ENCODE measurements at places on chromosomes 1 and 21.

DNA sequence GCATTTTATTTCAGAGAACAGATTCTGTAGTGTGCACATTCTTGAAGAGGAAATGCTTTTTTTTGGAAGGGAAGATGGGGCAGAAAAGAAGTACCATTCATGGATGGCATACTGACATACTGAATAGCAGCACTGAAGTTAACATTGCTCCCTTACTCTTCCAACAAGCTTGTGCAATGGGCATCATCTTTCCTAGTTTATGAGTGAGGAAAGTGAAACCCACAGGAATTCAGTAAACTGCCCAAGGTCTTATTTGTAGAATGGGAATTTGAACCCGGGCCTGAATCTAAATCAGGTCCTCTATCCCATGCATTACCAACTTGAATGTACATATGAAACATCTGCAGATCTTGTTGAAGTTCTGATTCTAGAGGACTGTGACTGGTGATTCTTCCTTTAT is 215.7 kb upstream of the FGGY start:
- DNase-seq, result no peak

GRCh38 chr21:15826908-15827601 is 97.3 kb downstream of the USP25 start:
- no peak for DNase-seq

- DNase-seq, result no peak
Observed at GRCh38 chr21:39193380-39193779, 10.1 kb upstream of the PSMG1 start.

DNA sequence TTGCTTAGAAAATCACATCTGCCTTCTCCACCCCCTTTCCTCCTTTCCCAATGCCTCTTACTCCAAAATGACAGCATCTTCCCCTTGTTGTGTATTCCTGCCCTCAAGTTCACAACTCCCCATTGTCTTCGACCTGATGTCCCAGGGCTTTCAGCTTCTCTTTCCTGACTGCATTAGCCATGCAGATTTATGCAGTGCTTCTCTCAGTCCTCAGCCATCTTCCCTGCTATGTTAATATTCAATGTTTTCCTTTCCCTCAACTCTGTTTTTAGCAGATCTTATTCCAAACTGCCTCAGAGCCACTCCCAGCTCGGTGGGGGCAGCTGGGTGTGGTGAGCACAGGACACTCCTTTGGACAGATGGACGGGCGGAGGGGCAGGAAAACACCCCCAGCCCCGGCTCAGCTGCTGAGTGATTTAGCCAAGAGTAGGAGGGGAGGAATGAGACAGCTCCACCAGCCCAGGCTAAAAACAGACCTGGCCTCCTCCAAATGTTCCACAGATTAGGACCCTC is 71.0 kb downstream of the CD2 start:
- peak; percentile 36 for DNase-seq

DNA sequence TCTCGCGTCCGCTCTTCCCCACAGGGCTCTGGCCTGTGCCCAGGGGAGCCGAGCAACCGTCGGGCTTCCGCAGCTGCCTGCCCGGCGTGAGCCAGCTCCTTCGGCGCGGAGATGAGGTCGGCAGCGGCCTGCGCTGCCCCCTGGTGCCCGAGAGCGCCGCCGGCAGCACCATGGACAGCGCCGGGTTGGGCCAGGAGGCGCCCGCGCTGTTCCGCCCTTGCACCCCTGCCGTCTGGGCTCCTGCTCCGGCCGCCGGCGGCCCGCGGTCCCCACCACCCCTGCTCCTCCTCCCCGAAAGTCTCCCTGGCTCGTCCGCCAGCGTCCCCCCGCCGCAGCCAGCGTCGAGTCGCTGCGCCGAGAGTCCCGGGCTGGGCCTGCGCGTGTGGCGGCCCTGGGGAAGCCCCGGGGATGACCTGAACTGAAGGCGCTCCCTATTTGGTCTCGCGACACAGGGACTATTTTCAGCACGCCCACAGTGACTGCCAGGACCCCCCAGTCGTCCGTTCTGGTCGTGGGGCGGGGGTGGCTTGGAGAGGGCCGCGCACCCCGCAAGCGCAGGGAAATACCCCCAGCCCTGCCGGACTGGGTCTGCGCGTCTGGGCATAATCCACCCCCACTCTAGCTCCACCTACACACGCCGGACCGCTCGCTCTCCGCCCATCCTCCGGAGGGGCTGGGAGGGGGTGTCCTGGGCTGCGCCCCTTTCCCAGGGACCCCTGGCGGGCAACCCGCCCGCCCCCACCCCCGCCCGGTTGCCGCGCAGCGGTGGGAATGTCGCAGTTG is 1.3 kb downstream of the HES3 start:
- peak; percentile 70 for DNase-seq

GRCh38 chr1:227388214-227389168 is 70.2 kb upstream of the CDC42BPA start:
- no peak for DNase-seq

GRCh38 chr1:156887317-156887716 is 6.2 kb upstream of the PEAR1 start:
- DNase-seq, result no peak

- DNase-seq, result no peak
Observed at GRCh38 chr1:121538943-121539575, 354.3 kb downstream of the SRGAP2C start.

GRCh38 chr1:98210563-98210962 is 289.7 kb upstream of the DPYD start:
- no peak for DNase-seq

GRCh38 chr1:219041141-219041540 is 132.5 kb upstream of the LYPLAL1 start:
- peak; percentile 75 for DNase-seq

DNA sequence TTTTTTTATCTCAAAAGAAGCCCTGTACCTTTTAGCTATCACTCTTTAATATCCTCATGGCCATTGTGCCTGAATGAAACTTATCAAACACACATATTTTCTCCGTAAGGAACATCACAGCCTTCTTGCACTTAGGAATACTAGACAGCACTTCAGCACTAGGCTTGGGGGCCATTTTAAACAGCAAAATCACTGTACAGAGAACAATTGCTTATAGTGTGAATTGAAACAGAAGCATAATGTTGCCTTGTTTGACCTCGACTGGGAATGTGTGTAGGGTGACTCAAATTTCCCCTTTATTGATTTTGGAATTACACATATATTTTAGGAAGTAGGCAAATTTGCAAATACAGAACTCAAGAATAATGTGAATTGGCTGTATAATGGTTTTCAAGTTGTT is 36.4 kb downstream of the KYAT3 start:
- no peak for DNase-seq

DNA sequence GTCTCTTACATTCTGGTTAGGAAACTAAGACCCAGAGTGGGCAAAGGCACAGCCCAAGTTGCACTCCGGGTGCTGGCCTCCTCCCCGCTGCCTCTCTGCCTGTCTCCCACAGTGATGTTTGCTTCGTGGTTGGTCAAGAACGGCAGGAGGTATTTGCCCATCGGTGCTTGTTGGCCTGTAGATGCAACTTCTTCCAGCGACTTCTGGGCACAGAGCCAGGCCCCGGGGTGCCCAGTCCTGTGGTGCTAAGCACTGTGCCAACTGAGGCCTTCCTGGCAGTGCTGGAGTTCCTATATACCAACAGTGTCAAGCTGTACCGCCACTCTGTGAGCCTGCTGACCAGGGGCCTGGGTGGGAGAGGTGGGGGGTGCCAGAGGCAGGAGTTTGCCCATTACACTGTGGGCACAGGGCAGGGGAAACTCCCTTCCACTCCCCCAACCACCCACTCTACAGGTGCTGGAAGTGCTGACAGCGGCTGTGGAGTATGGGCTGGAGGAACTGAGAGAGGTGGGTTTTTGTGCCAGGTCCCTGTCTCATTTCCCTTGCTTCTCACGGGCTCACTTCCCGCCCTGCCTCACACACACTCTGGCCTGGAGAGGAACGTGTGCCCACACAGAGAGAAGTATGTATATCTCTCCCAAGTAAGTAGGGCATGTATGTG is 1.9 kb downstream of the BTBD19 start:
- no peak for DNase-seq

- no peak for DNase-seq
Observed at GRCh38 chr1:233959971-233960370, 55.5 kb downstream of the SLC35F3 start.

DNA sequence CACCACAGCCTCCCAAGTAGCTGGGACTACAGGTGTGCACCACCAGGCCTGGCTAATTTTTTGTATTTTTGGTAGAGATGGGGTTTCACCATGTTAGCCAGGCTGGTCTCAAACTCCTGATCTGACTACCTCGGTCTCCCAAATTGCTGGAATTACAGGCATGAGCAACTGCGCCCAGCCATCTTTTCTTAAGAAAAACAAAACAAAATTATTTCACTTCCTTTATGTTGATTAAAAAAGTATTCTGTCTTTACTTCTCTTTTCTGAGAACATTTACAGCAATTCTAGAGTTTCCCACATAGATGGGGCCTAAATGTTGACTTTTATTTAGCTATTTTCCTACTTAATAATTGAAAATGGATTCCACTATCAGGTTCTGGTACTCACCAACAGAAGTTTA is 17.3 kb upstream of the TMEM183A start:
- DNase-seq, result no peak

GRCh38 chr1:11514366-11514765 is 35.4 kb downstream of the DISP3 start:
- no peak for DNase-seq

DNA sequence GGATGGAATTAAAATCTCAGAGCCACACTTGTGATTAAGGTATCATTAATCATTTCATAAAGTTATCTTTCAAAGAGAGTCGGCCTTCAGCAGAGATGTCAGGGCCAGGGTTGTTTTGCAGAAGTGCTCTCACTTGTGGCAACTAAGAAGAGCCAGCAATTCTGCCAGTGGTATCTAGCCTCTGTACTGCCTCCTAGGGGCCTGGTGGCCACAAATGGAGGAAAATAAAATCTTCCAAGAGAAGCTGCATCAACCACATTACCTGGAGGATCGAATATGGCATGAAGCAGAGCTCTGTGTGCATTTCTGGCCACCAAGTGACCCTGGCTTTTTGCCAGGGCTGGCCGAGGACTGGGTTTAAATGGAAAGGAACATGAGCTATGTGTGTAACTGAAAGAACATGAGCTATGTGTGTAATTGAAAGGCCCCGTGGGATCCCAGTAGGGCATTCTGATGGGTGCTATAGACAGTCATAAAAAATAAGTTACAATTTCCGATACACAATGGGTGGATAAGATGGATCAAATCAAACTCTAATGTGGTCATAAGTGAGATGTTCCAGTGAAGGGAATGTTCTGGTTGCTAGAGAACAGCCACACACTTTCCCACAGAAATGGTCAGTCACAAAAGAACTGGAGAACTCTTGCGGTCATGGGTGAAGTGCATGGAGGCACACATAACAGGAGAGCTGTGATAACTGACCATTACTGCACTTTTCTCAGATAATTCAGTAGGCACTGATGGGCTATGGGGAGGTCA is 335.8 kb downstream of the CAMTA1 start:
- DNase-seq, result peak; percentile 58

GRCh38 chr1:41240781-41241353 is 1.2 kb downstream of the SCMH1 start:
- DNase-seq, result peak; percentile 47

- no peak for DNase-seq
Observed at GRCh38 chr1:229068270-229068987, 202.5 kb upstream of the RAB4A start.

GRCh38 chr1:17045634-17046333 is 8.0 kb downstream of the SDHB start:
- peak; percentile 64 for DNase-seq

DNA sequence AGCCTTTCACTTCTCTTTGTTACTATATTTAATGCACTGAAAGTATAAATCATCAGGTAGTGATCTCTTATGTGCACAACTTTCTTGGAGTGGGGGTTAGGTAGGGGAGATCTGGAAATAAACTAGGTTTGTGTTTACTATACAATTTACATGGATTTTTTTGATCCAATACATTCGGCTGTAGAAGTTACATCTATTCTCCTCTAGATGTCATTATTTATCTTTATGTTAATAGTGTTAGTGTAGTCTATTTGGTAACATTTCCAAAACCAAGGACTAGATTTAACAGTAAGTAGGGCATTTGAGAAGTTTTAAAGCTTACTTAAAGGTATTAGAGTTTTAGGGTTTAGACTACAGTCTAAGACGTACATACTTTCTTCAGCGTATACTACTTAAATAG is 5.4 kb downstream of the VPS45 start:
- DNase-seq, result peak; percentile 68

DNA sequence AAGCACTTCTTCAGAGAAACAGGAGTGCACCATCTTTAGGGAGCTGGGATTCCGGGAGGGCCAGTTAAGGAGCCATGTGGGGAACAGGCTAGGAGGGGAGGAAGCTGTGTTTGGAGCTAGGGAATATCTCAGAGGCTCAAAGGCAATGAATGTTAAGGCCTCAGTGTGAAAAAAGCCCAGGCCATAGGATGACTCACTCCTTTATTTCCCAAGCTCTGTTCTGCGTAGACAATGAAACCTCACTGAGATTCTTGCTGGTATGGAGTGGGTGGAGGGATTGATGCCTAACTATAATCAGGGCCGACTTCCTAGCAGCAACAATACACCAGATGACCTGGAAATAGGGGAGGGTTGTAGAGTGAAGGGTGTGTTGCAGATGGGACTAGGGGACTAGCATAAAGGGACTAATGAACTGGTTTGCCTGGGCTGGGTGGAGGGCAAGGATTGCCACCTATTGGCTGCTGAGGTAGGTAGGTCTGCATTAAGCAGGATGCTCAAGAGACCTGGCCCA is 2.1 kb downstream of the GNAT2 start:
- peak; percentile 97 for DNase-seq

- no peak for DNase-seq
Observed at GRCh38 chr21:36913247-36914169, 53.0 kb downstream of the HLCS start.

Measured in fibroblast of lung (primary cell).